Stimulated activated CD4-positive, alpha-beta T cell treated with anti-CD3 and anti-CD28 coated beads, Interleukin-1b, Interleukin-23, amount 100 ng/mL, for 48 hours (primary cell): ENCODE measurements at places on chromosomes 13 and 19.

GRCh38 chr19:45762870-45763631 lies 6.0 kb downstream of the SIX5 start:
- no peak for DNase-seq

GRCh38 chr13:44719857-44720671 lies 143.9 kb upstream of the TSC22D1 start:
- DNase-seq = no peak

DNA sequence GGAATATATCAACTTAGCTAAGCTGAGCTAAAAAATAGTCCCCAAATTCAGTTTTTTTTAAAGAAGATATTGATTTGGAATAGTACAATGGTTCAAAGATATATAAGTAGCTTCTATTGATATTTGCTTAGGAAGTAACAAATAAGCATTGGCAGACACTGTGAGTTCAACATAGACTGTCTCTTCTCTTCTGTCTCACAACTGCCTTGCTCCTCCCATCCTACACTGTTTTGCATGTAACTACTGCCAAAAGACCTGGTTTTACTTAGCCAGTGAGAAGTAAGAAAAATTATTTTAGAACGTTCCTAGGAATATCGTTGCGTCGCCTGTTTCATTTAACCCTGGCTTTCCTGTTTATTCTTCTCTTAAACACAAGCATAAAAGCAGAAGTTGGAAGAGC lies 859.0 kb upstream of the SPRY2 start:
- no peak for DNase-seq

GRCh38 chr19:3480383-3481091 lies at the start of gene SMIM24:
TSS of gene SMIM24 (minus strand) at chr19:3480525. CDS start at chr19:3480463, 62 bp downstream.
- DNase-seq = no peak

GRCh38 chr13:80444240-80445015 lies 103.5 kb upstream of the SPRY2 start:
- no peak for DNase-seq

- no peak for DNase-seq
Observed at GRCh38 chr13:108993346-108993745, 363.9 kb downstream of the MYO16 start.

DNA sequence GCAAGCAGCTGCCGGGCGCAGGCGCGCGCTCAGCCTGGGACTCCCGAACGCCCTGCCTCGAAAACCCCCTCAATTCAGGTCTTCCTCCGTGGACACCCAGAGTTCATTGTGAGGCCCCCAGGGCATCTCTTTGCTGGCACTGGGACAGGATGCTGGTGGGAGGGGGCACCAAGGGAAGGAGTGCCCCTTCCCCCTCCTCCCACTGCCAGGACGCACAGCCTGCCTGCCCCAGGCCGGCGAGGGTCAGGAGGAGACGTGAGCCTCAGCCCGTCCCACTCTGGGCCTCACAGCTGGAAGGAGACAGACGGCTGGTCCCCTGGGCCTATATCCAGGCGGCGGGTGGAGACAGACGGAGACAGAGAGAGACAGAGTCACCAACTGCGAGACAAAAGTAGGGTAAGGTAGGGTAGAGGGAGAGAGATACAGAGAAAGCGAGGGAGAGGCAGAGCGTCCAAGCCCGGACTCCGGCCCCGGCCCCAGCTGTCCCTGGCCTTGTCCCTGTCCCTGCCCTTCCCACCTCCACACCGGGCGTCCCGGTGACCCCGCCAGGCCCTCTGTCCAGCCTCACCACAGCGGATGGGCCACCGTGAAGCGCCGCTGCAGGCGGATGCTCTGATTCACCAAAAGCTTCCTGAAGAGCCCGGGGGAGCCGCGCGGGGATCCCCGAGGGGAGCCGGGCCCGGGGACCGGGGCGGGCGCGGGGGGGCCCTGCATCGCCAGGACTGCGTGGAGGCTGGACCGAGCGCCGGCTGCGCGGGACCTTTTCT lies at the start of gene PDE4C:
TSS of gene PDE4C (minus strand) at position 737 of the 767 bp plus-strand sequence. CDS start at position 714, 23 bp downstream.
- no peak for DNase-seq

- DNase-seq = no peak
Observed at GRCh38 chr13:70518081-70518480, 409.8 kb upstream of the KLHL1 start.

- DNase-seq = no peak
Observed at GRCh38 chr13:39107561-39107960, 69.3 kb downstream of the NHLRC3 start.

DNA sequence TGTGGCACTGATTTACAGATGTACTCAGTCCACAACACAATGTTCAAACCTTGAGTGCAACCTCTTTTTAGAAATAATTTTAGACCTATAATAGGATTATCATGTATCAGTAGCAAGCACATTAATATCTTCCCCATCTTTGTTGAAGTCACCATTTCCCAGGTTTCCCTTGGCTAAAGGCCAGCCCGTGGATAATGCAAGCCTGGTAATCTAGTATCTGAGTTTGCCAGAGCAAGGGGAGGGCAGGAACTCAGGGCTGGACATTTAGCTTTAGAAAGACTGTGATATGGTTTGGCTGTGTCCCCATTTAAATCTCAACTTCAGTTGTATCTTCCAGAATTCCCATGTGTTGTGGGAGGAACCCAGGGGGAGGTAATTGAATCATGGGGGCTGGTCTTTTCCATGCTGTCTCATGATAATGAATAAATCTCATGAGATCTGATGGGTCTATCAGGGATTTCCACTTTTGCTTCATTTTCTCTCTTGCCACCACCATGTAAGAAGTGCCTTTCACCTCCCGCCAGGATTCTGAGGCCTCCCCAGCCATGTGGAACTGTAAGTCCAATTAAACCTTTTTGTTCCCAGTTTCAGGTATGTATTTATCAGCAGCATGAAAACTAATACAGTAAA lies 37.7 kb downstream of the SLC6A16 start:
- DNase-seq = no peak

- DNase-seq = no peak
Observed at GRCh38 chr19:33662391-33663092, 40.8 kb downstream of the CHST8 start.

GRCh38 chr13:95492044-95492801 lies 60.3 kb upstream of the CLDN10 start:
- DNase-seq = no peak

DNA sequence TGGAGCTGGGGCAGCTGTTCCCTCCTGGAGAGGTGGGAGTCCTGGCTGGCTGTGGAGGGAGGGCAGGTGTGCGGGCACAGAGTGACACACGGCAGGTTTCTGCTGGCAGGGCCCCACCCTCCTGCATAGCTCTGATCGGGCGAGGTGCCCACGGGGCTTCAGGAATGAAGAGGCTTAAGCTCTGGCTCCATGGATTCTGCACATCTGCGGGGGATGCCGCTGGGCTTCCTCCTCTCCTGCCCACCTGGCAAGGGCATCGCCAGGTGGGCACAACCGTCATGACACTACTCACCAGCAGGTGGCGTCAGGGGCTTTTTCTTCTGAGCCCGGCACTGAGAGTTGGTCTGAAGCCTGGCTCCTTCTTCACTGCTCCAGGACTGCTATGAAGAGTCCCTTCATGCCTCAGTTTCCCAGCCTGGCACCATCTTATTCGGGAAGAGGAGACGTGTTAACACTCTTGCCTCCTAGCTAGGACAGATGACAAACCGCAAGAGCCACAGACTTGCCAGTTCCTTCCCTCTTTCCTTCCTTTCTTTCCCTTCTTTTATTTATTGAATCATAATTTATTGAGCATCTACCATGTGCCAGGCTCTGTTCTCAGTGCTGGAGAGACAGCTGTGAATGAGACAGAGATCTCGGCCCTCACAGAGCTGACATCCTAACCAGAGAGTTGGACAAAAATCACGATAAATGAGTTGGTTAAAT lies 15.2 kb upstream of the PAK4 start:
- DNase-seq = peak; percentile 71

- peak; percentile 55 for DNase-seq
Observed at GRCh38 chr19:51702103-51702824, 9.1 kb downstream of the SPACA6 start.

DNA sequence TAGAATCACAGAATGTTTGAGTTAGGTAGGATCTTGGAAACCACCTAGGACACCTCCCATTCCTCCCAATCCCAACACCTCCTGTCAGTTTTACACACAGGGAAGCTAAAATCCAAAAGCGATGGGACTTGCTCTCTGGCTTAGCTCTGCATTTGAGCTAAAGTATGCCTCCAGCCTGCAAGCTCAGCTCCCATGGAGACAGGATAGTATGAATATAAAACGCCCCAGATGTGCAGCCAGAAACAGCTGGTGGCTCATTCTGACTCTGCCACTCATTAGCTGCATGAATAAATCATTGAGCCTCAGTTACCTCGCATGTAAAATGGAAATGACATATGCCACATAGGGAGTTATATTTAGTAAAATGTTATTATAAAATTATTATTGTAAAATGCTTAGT lies 336.0 kb downstream of the SUCLA2 start:
- DNase-seq = no peak

DNA sequence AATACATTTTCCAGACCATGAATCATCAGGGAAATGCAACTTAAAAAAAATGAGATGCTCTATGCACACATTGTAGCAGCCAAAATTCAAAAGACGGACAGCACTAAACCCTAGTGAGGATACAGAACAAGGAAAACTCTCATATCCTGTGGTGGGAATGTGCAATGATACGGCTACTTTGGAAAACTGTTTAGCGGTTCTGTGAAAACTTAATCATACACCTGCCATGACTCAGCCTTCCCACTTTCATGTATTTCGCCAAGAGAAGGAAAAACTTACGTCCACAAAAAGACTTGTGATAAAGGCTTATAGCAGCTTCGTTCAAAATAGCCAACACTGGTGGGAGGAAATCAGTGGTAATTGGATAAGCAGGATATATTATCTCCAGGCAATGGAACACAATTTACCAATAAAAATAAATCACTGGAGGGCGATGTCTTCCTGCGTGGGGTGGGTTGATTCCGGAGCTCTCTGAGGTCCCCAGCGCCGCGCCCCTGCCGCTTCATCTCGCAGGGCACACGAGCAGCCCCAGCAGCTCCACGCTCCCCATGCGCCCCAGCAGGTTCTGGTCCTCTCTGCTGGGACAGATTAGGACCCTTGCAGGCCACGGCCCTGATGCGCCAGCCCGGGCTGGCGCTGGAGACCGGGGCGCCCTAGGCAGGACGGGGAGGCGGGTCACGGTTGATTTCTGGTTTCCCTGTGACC lies 97.2 kb upstream of the ARHGEF7 start:
- DNase-seq = no peak

DNA sequence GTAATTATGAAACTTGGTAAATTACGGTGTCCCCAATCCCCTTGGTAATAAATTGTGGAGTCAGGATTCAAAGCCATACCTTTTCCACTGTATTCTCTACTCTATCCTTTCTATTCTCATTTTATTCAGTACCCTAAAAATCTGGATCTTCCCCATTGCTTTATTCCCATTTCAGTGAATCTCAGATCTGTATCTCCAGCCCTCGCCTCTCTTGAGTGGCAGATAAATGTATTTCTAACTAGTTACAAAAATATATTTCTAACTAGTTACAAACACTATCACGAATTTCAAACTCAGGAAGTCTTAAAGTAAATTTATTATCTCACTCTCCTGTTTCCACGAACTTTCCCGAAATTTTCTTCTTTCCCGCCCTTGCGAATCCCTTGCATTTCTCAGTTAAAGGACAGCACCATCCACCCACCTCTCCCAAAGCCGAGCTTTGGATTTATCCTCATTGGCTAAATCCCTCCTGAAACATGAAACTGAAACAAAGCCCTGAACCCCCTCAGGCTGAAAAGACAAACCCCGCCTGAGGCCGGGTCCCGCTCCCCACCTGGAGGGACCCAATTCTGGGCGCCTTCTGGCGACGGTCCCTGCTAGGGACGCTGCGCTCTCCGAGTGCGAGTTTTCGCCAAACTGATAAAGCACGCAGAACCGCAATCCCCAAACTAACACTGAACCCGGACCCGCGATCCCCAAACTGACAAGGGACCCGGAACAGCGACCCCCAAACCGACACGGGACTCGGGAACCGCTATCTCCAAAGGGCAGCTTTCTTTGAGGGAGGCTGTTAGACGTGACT lies 164.3 kb upstream of the PABPC3 start:
- no peak for DNase-seq

DNA sequence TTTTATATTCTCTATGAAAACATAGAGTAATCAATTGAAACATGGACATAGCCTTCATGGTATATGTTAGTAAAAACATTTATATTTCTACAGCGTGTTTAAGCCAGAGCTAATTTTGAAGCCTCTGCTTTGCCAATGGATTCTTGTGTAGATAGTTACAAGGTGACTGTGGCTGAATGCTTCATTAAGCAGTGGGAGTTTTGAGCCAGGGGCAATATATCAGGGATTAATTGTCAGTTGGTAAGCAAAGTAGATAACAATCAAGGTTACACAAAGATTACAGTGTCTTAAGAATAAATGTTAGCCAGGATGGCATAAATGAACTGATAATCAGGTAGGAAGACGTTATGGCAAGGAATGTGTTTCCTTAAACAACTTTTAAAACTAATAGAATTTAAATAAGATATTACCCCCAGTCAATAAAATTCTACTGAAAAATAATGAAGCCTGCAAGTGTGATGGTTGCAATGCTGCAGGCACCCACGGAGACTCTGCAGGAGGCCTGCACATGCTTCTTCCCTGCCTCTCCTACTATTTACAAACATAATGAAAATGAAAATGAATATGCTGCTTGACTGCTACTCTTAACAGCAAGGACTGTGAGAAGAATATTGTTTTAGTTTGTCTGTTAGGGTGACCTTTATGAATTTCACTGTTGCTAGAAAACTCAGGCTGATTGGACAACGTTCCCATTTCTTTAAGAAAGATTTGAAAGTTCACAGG lies 588.5 kb downstream of the GPC5 start:
- no peak for DNase-seq

- DNase-seq = peak; percentile 45
Observed at GRCh38 chr19:4115050-4115817, 8.7 kb downstream of the MAP2K2 start.

GRCh38 chr13:101522607-101523006 lies 70.1 kb downstream of the ITGBL1 start:
- no peak for DNase-seq

DNA sequence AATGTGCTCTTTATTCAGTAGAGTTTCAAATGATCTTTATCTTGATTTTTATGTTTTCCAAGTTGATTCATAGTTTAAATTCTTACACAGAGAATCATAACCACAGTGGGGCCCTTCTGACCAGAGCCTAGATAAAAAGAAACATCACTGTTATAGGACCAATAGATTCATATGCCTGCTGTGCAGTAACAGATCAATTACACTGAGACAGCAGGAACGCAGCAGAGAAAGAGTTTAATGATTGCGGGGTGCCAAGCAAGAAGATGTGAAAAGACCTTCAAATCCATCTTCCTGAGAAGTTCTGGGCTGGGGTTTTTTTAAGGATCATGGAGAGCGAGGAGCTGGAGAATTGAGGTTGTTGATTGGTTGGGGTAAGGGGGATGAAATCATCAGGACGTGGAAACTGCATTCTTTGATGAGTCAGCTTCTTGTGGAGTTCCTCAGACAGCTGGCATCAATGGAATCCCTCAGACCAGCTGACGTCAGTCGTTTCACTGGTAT lies 346.6 kb downstream of the TBC1D4 start:
- DNase-seq = no peak

- DNase-seq = no peak
Observed at GRCh38 chr19:55641426-55642152, 787 bp downstream of the ZNF580 start.

GRCh38 chr13:50401049-50401505 lies 385.8 kb downstream of the KCNRG start:
- no peak for DNase-seq
